ENCODE measurements at places on chromosomes 5 and 9.

DNA sequence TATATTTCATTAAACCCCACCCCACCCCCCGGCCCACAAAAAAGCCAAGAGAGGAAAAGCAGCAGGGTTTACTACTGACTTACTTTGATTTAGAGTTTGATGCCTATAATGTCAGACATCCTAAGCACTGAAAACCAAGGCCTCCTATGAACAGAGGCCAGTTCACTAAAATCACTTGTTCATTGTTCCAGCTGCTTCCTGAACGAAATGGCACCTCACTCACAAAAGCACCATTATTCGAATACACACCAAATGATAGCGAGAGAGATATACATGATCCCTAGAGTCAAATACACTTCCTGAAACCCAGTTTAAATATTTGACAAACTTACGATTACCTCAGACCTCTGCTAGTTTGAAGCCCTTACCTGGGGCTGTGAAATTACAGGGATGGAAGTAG lies 66.6 kb downstream of the LPAR1 start:
- no peak for DNase-seq

DNA sequence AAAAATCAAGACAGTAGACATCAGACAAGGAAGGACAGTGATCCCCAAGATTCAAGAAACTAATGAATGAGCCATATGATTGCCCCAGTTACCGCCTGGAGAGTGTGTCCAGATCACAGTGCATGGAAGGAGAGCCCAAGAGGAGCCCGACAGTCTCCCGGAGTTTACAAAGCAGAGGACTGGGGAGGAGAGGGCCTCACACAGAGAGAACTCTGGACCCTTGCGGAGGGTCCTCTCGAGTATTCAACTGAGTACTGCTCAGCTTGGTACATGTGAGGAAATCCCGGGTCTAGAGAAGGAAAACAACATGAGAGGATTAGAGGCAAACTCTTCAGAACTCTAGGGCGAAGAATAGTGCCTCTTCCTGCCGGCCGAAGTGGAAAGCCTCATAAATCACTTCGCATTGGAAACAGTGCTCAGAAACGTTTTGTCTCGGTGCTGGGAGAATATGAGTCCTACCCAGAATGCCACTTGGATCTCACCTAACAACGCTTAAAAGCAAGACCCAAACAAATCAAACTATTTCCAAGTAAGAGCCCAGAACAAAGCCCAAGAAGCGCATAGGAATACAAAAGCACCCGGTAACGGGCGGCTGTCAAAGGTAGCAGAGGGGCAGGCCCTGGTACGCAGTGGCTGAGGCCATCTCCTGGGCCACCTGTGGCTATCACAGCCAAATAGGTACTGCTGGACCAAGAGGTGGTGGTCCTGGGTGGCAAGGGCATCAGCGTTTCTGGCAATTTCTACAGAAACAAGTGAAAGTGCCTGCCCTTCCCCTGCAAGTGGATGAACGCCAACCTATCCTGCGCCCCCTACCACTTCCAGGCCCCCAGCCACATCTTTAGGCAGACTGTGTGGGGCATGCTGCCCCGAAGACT lies 36.0 kb downstream of the FAM78A start:
- no peak for DNase-seq

DNA sequence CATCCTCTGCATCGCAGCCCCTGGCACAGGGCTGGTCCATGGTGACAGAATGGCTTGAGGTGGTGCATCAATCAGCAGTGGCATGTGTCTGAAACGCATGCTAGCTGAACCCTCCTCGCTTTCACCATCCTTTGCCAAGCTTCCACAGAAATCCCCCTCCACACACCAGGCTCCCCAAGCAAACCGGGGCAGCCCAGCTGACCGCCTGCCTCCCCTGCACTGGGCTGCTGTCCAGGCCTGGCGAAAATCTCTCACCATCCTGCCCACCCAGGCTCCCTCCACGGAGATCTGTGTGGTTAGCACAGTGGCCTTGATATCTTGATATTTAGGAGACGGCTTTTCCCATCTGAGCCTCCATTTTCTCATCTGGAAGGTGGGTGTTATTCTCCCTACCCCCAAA lies 905 bp upstream of the HRH2 start:
- no peak for DNase-seq

GRCh38 chr5:32144378-32145207 lies 29.5 kb downstream of the GOLPH3 start:
- DNase-seq: no peak

GRCh38 chr5:134515801-134516200 lies 9.7 kb upstream of the JADE2 start:
- DNase-seq: no peak

DNA sequence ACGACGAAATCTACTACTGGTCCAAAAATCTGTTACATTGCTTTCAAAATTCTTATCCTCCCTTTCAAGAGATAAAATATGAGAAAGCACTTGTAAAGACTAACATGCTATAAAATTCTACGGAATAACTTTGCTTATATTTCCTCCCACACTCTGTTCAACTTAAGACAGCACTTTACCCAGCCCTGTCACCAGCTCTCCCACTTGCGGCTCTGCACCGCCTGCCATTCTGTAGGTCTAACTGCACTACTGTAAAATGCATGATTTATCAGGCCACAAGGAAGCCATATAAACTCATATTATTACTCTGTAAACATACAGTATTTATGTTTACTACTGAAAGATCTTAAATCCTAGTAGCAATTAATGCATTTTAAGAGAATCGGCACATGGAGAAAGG lies 11.4 kb downstream of the CTNND2 start:
- DNase-seq: no peak

GRCh38 chr5:76952795-76953536 lies at the start of gene CRHBP:
Gene CRHBP (plus strand): TSS chr5:76953045. CDS start chr5:76953135, 90 bp downstream.
- DNase-seq: no peak

GRCh38 chr9:127308652-127309434 lies 44.3 kb downstream of the GARNL3 start:
- peak; percentile 69 for DNase-seq

DNA sequence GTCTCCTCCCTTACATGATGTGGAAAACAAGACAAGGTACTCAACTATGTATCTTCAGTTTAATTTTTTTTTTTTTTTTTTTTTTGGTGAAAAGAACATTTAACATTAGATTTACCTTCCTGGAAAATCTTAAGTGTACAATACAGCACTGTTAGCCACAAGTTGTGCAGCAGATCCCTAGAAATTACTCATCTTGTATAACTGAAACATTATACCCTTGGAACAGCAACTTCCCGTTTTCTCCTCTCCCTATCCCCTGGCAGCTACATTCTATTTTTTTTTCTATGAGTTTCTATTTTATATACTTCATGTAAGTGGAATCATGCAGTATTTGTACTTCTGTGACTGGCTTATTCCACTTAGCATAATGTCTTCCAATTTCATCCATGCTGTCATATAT lies 421.9 kb upstream of the FTMT start:
- no peak for DNase-seq

DNA sequence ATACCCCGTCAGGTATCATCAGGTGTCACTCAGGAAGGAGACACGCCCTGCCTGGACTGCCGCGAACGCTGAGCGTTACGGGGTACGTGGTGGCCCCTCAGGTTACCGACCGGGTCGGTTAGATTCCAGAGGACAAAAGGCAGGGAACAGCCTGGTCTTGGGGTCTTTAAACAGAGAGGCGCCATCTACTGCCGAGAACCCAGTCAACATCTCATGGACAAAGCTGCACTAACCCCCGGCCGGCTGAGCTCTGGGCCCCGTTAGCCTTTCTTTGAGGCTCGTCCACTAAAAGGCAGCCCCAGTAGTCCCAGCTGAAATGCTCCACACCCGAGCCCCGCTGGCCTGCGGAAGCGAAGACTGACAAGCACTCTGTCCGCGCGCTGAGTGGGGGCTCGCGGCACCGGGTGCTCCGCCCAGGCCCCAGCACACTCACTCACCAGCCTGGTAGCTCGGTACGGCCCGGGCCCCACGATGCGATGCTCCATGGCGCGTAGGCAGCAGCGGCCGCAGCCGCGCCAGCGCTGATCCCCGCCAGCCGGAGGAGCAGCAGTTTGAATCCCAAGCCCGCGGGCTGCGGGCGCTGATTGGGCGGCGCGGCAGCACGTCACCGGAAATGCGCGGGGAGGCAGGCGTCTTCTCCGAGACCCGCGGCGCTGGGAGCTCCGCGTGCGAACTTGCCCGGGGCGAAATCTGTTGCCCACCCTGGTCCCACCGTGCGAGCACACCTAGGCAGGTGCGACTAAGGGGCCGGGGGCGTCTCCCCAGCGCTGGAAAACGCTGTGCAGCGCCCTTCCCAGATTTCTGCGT lies at the start of gene DEPDC1B:
DEPDC1B (minus strand) TSS at position 558 of the 807 bp plus-strand sequence; CDS start at position 485, 73 bp downstream.
- peak; percentile 93 for DNase-seq

DNA sequence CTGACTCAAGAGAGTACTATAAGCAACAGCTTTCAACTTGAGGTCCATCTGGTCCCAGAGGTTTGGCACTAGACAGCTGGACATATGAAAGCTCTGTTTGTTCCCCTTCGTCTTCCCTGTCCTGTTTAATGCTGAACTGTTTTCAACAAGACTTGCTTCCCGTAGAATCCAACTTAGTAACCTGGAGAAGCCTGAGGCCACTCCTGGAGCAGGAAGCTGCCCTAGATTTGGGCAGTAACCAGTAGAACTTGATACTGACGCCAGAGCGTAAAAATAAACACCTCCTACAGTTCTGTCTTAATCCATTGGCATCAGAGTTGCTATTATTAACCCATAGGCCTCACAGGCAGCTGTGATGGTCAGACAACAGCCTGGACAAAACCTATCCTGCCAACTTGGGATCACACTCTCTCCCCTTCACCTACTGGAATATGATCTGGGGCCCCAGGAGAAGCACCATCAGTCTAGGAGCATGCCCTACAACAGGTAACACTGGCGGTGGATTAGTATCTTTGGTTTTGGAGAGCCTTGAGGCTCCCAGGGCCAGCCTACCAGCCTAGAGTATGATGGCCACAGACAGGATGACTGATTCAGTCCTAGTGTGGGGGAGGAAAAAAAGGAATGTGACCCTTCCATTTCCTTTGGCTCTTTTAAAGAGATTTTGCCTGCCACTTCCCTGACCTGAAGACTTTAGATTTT lies 29.2 kb downstream of the RUSC2 start:
- DNase-seq: peak; percentile 64

DNA sequence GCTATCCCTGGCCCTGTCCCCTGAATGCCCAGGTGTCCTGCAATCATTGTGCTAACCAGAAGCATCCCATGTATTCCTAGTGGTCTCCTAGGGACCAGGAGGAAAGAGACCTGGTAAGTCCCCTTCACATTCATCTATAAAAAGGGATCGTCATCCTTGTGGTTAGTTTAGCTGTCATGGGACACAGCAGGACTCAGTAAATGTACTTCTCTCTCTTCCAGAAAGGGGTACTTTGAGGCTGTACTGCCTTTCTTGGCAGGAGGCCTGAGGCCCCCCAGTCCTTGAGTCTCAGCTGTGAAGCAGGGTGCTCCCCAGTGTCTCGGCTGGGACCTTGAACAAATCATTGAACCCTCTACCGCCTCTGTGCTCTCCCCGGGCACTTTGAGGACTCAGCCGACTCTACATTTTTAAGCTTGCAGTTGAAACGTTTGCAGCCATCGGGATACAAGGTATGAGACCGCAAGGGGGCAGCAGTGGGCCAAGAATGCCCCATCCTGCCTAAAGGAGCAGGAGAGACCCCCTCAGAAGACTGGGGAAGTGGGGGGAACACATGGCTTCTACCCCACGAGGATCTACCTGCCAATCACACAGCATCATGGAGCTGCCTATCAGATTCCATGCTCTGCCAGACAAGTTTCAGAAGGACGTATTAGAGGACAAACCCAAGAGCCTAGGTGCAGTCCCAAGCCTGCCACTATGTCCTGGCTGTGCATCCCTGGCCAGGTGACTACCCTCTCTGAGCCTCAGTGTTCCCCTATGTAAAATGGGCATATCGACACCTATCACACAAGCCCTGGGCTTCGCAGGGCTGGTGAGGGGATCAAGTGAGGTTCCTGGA lies 2.4 kb upstream of the PHYKPL start:
- peak; percentile 56 for DNase-seq

DNA sequence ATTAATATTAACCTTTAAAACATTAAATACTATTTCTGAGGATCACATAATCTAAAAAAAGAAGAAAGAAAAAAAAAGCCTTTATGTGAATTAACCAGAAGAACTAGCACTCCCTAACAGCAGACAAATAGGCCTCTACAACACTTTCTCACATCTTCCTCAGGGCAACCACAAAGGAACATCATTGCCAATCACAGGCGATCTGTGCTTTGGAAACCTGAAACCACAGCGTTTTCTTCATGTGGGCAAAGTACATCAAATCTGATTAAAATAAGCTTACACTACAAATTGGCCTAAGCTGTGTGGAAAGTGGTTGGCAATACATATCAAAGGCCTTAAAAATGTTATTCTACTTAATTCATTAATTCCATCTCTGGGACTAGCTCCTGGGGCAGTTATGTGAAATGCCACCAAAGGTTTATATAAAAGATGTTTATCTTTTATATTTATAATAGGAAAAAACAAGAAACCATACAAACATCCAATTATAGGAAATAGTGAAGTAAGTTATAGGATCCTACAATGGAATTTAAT lies 184.8 kb upstream of the TBCA start:
- no peak for DNase-seq

DNA sequence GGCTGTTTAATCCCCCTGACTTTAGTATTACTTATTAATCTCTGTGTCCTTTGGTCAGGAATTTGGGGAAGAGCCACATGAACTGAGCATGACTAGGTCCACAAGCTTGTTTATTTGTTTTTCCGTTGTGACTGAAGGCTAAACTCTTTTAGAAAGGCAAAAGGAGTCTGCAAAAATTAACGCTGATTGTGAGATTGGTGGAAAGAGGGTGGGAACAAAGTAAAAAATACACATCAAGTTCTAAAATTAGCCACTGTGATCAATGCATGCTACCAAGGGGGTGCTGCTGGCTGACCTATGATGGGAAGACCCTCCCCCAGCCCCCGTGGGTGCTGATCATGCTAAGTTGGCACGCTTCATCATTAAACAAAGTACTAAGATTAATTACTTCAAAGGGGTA lies 356.8 kb downstream of the ADGRV1 start:
- DNase-seq: no peak

DNA sequence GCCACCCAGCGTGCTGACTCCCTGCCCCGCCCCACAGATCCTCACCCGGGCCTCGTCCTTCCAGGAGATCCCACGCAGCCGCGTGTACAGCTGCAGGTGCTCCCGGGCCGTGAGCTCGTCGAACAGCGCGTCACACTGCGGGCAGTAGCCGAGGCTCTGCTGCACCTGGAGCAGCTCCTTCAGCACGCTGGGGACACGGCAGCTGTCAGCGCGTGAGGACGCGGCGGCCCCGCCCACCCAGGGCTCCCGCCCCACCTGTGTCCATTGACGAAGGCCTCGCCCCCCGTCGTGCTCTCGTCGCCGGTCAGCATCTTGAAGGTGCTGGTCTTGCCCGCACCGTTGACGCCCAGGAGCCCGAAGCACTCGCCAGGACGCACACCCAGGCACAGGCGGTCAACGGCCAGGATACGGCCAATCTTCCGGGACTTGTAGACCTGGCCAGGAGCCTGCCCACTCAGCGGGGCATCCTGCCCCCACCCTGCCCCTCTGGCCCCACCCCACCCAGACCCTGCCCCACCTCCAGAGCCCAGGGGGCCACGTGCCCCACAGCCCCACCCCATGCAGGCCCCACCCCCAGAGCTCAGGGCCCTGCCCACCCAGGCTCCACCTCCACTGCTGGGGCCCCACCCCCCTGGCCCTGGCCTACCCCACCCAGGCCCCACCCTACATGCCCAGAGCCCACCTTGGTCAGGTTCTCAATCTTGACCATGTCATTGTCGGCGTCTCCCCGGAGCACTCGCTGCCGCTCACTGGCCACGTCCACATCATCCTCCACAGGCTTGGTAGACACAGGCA lies 13.8 kb upstream of the CLIC3 start:
- DNase-seq: no peak
